CD4-positive, alpha-beta memory T cell (primary cell): ENCODE measurements at places on chromosomes 5 and 9. TPM values are rescaled to one million over a fixed set of nuclear protein-coding genes. Genes with fewer than 3 reads are reported as not detected.

IL17B gene
- not detected for total RNA-seq

OTULINL gene
- 24.7 TPM for total RNA-seq

PCDHGB7 gene
- total RNA-seq = 0.32 TPM

IFNK gene
- total RNA-seq = not detected

BSPRY gene
- not detected for total RNA-seq

GRCh38 chr5:139650031-139650688, 2.0 kb downstream of the CXXC5 start:
- no peak for DNase-seq

DNA sequence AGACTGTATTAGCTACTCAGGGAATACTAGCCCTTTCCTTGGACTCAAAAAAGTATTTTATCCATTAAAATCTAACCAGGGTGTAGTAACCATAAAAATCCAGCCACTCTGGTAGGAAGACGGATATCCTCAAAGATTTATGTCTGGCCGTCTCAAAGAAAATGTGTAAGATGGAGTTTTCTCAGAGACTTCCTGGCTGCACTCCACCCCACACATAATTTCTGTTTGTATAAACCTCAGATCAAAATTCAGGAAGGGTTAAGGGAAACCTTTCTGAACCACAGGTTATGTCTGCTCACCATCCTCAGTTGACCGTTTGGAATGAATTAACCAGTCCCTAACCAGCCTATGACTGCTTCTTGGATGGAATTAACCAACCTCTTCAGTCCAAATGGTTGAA, 13.8 kb upstream of the SMIM23 start:
- DNase-seq = no peak

GRCh38 chr5:170619869-170620268, 116.0 kb downstream of the KCNIP1 start:
- DNase-seq = no peak

DNA sequence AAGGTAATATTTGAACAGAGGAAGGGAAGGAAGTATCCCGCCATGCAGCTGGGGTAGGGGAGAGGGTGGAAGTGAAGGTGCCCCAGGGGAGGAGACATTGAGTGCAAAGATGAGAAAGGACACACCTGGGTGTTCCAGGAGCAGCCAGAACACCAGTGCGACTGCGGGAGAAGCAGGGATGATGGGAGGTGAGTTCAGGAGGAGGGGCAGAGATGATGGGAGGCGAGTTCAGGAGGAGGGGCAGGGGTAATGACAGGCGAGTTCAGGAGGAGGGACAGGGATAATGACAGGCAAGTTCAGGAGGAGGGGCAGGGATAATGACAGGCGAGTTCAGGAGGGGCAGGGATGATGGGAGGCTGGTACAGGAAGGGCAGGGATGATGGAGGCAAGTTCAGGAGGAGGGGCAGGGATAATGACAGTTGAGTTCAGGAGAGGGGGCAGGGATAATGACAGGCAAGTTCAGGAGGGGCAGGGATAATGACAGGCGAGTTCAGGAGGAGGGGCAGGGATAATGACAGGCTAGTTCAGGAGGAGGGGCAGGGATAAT, 17.2 kb upstream of the SPOCK1 start:
- no peak for DNase-seq
